ENCODE measurements at places on chromosomes 7 and 10.

- no peak for DNase-seq
These were observed 45.2 kb upstream of the ZRANB1 start for GRCh38 chr10:124896751-124897150.

- DNase-seq, result no peak
These were observed 9.3 kb upstream of the UNCX start for GRCh38 chr7:1223196-1223981.

DNA sequence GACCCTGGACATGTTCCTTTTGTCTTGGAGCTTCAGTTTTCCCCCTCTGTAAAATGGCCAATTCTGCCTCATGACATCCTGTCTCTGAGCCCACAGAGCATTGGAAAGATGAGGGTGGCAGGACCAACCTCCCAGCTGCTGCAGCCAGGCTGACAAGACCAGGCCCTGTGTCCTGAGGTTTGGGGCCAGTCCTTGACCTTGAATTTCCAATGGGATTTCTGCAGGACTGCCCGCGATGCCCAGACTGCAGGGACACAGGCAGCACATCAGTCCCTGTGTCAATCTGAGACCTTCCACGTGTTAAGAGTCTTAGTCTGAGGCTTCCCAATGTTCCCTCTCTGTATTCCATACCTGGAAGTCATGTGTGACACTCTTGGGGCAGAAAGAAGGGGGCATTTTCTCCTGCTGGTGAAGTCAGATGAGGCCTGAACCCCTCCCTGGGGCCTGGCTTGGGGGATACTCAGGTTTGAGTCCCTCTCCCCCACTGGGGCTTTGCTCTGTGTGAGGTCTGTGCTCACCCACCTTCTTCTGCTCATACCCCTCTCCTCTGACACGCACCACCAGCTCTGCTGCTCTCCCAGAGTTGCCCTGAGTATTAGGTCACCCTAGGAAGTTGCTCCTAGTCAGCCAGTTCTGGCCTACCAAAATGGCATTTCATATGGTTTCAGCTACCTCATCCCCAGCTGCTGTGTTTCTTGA, 79.2 kb downstream of the ADCY1 start:
- no peak for DNase-seq

DNA sequence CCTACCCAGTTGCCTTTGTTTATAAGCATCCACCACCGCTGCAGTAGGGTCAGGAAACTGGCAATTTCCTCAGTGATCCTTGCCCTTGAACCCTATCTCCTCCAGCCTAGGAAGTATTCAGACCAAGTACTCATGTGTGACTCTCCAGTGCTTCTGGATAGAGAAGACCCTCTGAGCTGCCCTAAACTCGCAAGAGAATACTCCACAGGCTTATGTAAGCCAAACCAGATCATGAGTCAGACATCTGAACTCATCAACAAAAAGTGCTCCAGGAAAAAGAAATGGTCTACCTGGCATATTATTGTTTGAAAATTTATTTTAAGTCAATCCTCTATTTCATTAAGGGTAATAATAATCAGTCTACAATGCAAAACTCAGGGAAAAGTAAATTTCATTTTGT, 101.3 kb downstream of the KAT6B start:
- DNase-seq, result no peak

DNA sequence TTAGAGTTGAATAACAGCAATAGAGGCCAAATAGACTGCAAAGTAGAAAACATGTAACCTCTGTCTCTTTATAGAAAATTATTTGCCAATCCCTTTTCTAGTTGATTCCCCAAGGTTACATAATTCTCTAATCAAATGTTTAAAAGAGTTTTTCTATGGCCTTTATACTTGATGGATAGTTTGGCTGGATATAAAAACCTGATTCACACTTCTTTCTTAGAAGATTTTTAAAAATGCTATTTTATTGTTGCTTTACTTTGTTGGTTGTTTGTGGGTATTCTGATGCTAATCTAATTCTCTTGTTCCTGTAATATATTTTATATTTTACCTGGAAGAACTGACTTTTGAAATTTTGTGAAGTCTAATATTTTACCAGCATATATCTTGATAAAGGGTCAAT, 331.1 kb upstream of the MTPN start:
- no peak for DNase-seq

GRCh38 chr7:149720372-149721083, 52.9 kb downstream of the ZNF467 start:
- DNase-seq, result no peak

DNA sequence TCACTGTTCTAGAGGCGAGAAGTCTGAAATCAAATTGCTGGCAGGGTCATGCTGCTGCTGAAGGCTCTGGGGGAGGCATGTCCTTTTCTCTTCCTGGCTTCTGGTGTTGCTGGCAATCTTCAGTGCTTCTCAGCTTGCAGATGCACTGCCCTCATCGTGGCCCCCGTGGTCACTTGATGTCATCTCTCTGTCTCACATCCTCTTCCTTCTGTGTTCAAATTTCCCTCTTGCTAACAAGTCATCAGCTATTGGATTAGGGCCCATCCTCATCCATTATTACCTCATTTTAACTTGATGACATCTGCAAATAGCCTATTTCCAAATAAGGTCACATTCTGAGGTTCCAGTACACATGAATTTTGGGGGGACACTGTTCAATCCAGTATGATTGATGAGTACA, 36.6 kb upstream of the SRGN start:
- DNase-seq, result no peak

DNA sequence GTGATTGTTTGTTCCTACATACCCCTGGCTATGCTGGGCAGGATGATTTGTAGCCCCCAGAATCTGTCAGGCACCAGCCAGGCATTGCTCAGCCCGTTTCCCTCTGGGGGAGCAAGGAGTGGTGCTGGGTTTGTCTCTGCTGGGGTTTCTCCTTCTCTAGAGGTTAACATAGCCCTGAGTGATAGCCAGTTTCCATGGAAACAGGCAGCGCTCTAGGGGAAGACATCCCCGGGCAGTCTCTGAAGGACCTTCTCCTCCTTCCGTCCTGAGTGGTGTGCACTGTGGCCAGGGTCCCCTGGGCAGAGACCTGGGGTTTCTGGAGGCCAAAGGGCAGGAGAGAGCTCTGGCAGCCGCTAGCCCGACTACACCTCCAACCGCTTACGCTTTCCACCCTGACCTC, 50.6 kb upstream of the LRRC4 start:
- DNase-seq, result no peak

- DNase-seq, result no peak
These were observed 38.0 kb upstream of the CACNA2D1 start for GRCh38 chr7:82481499-82482097.

GRCh38 chr10:85098835-85099521, 770.6 kb downstream of the CCSER2 start:
- no peak for DNase-seq

DNA sequence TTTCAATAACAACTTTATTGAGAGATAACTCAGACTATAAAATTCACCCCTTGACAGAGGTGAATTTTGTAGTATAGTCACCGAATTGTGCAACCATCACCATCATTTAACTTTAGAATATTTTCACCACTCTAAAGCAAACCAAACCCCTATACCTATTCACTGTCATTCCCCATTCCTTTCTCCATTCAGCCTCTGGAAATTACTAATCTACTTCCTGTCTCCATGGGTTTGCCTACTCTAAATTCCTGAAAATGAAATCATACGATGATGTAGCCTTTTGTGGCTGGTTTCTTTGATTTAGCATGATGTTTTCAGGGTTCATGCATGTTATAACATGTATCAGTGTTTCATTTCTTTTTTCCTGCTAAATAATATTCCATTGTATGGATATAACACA, 15.6 kb upstream of the LMTK2 start:
- no peak for DNase-seq

- DNase-seq, result no peak
These were observed 33.0 kb upstream of the GPR26 start for GRCh38 chr10:123633106-123633505.

GRCh38 chr10:52696232-52696631, 76.4 kb downstream of the MBL2 start:
- DNase-seq, result no peak

DNA sequence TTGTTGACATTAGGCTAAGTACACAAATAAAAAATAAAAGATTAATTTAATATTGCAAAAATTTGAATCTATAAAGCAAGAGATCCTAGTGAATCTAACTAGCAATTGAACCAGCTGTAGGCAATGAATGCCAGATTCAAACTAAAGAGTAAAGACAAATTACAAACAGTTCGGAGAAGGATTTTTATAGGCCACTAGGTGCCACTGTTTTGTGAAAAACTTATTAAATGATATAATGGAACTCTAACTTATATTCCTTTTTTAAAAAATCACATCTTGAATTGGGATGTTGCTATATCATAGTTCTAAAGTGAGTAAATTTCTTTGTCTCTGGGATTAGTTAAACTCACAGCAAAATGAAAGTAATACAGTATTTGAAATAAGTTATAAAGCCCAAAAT, 39.1 kb upstream of the GNAI1 start:
- no peak for DNase-seq

DNA sequence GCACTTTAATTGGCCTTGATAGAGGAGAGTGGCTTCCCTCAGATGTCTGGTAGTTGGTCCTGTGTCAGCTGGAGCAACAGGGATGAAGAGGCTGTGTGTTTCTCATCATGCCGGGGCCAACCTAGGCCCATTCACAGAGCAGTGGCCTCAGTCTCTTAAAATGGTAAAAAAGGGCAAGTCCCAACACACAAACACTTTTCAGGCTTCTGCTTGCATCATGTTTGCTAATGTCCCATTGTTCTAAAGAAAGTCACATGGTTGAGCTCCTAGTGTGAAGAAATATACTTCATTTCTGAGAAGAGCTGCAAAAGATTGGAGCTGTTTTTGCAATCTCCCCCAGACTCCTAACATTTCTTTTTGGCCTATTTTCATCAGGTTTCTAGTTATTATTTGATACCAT, 40.6 kb upstream of the RBAK start:
- DNase-seq, result no peak

DNA sequence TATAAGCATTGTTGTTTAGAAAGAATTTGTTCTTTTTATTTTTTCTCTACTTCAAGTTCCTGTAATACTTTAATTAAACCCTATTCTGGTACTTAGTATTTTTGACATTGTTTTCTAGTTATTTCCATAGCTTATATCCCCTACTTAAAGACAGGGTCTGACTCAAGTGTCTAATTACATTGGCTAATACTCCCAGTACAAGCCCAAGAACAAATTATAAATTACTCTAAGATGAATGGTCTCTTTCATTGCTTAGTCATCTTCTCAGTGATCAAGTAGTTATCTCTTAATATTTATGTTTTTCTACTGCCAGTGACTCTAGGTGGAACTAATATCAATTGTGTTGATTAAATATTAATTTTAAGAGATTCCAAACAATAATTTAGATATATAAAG, 21.6 kb downstream of the AHR start:
- no peak for DNase-seq

DNA sequence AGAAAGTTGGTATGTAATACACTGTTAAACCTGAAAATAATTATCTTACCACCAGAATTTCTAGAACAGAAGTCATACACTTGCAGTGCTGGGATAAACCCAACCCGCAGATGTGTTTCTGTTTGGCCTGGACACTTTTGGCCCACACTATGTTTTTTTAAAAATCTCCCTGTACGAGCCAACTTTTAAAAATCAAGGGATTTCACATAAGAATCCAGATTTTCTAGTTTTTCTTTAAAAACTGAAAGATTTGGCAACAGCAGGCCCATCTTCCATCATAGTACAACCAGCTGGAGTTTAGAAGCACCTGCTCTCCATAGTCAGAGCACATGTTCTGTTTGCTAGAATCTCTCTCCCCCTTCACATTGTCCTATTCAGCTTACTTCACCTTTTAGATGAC, 74.0 kb downstream of the TLL2 start:
- no peak for DNase-seq

DNA sequence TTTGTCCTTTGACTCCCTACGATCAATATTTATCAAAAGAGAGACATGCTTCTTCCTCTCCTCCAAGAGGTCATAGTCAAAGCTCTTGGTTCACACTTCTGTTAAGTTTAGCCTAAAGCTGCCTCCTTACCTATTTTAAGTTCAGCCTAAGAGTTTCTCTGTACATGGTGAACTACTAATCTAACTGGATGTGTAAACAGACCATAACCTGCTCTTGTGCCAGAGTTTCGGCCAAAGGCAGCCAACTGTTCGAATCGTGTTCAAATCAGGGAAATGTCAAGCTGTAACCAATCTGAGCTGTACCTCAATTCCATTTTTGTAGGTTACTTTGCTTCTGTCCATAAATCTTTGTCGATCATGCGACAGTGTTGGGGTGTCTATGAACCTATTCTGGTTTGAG, 414.8 kb downstream of the PHTF2 start:
- DNase-seq, result no peak

DNA sequence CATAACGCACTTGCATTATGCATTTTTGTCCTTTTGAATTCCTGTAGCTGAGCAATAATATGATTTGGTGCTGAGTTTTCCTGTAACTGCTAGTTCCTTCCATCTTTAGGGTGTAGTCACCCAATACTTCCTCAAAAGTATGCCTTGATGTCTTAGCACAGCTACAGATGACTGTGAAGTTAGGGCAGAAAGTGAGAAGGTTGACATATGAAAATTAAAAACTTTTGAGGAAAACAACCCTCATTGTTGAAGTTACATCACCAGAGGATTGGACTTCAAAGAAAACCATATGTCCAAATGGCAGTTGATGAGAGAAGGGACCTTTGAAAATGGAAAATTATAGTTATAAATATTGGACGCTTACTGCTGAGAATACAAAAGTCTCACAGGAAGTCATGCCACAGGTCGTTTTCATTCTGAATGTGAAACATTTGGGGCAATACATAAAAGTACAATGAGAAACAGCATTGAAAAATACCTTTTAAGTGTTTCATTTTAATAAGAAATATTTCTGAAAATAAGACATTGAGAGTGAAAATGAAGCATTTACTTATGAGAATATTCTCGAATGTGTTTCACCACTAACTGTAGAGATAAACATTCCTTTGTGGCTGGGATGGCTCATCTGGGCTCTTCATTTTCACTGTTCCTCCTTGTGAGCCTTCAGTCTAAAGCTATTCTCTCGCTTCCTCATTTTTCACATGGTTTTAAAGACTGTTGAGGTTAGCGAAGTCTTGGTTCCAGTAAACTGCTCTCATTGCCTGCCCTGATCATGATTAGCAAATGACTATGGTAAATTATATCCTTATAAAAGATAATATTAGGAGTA, 61.4 kb upstream of the NME8 start:
- DNase-seq, result no peak

DNA sequence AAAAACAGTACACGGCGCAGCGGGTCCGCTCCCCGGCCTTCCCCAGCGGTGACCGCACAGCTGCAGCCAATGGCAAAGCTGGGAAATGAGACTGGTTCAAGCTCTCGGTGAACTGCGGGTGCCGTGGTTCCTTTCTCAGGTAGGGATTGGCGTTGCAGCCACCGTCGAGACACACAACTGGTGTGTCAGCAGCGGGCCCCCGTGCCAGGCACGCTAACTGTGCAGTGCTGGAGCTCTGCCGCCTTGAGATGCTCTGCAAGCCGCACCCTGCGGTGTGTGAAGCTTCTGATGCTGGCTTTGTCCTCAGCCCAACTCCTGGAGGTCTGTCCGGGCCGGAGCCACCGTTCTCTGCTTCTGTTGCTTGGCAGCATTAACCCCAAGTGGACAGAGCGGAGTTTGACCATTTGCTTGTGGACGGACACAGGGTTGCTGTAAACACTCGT, 20.6 kb upstream of the NKX6-2 start:
- DNase-seq, result no peak

GRCh38 chr7:158252837-158253669, 334.6 kb downstream of the PTPRN2 start:
- DNase-seq, result no peak
